ENCODE measurements at places on chromosomes 2 and 18.
A peak's percentile ranks its signal among the peaks of the same experiment; 100 is the strongest.

- no peak for DNase-seq
These were observed 87.6 kb upstream of the SPOPL start for GRCh38 chr2:138414014-138414413.

DNA sequence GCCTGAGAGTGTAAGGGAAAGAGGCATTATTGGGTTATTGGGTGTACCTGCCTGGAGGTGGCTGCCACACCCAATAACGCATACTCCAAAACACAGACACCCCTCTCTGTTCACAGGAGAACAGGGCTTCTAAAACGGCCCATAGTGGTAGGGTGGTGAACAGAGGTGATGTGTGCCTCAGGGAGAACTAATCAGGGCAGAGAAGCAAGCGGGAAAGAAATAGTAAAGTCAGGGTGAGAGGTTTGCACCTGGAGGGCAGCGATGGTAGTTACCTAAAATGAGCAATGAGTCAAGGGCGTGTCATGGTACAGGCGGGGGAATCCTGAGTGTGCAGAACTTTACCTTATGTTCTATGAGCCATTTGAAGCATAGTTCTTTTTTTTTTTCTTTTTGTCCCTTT lies 21.6 kb upstream of the VPS4B start:
- DNase-seq, result no peak

DNA sequence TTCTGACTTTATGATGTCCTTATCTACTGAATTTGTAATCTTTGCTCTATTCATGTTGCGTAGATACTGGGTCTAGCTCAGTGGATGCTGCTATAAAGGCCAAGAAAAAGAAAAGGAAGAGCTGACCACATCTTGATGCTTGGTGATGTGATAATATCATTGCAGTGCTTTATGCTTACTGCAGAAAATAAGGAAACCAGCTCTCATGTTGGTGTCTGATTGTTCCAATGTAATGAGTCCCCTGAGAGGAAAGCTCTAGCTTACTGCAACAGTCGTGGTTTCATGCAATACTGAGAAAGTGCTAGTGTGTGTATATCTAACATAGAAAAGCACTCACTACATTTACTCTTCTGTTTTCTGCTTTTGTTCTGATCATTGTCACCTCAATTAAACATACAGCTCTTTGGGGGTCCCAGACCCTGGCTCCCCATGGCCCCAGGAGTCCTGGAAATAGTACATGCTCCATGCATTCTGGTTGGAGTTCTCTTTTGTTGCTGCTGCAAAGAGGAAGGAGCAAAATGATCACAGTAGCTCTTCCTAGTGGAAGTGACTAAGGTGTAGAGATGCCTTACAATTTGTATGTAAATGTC lies 338.8 kb downstream of the CYRIA start:
- no peak for DNase-seq

- peak; percentile 43 for DNase-seq
These were observed 2.6 kb upstream of the FZD5 start for GRCh38 chr2:207772081-207772843.

DNA sequence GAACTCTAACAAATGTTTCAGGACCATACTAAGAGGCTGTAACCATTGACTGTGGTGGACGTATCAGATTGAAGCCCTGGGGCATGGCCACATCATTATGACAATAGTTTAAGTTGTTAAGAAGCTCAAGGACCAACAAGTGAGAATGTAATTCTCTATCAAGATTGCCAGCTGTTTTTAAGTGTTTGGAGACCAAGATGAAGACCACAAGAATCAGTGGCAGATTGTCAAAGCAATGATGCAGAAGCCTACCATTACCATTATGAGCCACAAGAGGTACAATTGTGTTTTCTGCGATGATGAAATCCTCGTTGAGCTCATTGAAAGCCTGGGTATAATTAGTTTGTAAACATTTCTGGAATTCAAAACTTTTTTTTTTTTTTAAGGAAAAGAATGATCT lies 261.1 kb upstream of the ZEB2 start:
- DNase-seq, result no peak

DNA sequence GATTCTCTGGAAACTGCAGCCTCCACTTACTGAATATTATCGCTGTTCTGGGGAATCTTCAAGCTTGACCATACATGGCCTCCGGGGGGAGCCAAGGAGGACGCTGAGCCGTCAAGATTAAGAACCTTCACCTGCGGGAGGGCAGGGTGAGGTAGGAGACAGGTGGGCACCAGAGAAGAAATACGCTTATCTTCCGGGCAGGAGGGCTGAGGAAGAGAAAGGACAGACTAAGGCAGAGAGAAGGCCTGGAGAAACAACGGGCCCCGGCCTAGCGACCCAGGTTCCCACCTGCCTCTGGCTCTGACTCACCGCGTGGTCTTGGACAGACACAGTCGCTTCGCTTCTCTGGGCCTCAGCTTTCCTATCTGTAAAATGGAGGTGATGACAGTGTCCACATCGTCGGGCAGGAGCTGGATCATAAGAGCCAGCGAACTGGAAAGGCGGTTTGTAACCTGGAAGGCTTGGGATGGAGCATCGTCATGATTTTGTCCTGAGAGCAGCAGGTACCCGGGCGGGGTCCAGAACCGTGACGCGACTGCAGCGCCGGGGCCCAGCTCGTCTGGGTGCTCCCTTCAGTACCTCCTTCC lies 659 bp downstream of the ZNF142 start:
- DNase-seq, result peak; percentile 47

GRCh38 chr2:236665572-236666118 lies 96.0 kb downstream of the ACKR3 start:
- DNase-seq, result no peak

DNA sequence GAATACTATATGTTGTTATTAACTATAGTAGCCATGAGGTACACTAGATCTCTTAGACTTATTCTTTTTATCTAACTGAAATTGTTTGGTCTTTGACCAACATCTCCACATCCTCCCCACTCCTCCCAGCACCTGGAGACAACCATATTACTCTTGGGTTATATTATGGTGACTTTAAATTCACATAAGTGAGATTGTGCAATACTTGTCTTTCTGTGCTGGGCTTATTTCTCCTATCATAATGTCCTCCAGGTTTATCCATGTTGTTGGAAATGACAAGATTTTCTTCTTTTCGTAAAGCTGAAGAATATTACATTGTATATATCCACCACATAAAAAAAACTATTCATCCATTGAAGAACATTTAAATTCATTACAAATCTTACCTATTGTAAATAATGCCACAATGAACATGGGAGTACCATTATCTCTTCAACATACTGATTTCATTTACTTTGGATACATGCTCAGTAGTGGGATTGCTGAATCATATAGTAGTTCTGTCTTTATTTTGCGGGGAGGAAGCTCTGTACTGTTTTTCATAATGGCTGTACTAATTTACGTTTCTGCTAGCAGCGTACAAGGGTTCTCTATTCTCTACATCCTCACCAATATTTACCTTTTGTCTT lies 159.2 kb upstream of the SCN7A start:
- DNase-seq, result no peak

DNA sequence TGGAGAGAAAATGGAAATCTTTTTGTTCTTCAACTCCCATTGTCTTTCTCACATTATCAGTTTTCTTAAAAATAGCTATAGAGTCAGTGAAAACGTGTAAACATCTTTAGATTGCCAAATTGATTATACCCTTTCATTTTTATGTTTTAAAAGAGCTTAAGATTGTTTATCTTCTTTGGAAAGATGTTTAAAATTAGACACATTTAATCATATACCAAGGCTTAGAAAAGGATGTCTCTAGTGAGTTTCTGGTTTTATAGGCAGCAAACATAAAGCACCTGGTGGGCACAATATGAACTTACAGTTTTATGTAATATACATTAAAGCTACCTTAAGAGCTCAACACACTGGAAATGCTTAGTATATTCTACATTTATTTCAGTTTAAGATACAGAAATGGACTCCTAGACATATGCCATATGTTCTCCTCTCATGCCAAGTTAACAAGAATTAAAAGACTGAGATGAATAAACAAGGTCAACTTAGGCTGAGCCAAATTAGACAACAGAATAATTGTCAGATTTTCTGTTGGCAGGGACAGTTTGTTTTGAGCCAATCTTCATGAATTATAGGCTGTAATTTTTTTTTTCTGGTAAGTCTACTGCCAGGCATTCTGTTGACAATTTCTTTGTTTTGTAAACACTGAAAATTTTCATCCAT lies 112.7 kb downstream of the OTX1 start:
- no peak for DNase-seq

DNA sequence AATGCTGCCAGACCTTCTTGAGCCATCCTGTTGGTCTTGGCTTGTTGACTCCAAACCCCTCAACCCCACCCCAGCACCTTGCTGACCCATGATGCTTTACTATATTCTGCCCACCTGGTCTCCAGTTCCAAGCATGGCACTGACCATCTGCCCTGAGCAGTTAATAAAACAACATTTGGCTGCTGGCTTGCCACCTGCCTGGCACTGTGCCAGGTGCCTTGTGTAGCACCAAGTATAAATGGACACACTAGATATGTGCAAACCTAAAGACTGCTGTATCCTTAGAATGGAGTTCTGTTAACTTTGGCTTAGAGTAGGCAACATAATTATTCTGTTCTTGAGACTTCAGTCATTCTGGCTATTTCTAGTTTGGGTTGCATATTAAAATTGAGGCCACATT lies 91.4 kb downstream of the ACSL3 start:
- DNase-seq, result no peak

- no peak for DNase-seq
These were observed 181.5 kb upstream of the ZFP36L2 start for GRCh38 chr2:43407935-43408334.

DNA sequence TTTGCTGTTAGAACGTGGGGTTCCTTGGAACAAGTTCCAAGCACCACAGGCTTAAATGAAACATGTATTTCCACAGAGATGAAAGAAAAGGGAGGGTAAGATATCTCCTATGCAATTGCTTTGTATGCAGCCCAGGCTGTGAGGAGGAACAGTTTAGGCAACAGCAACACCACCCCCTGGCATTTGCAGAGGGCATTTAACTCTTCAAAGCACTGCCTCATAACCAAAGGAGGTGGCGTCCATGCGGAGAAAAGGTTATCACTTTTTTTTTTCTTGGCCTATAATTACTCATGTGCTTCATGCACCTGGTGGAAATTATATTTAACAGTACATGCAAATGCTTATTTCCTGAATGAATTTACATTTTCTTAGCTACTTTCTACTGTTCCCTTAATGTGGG lies 286.0 kb downstream of the LPIN1 start:
- DNase-seq, result no peak

GRCh38 chr2:95068256-95068655 lies 42.7 kb downstream of the MAL start:
- no peak for DNase-seq

- no peak for DNase-seq
These were observed 134.5 kb upstream of the EPB41L3 start for GRCh38 chr18:5678278-5678677.

DNA sequence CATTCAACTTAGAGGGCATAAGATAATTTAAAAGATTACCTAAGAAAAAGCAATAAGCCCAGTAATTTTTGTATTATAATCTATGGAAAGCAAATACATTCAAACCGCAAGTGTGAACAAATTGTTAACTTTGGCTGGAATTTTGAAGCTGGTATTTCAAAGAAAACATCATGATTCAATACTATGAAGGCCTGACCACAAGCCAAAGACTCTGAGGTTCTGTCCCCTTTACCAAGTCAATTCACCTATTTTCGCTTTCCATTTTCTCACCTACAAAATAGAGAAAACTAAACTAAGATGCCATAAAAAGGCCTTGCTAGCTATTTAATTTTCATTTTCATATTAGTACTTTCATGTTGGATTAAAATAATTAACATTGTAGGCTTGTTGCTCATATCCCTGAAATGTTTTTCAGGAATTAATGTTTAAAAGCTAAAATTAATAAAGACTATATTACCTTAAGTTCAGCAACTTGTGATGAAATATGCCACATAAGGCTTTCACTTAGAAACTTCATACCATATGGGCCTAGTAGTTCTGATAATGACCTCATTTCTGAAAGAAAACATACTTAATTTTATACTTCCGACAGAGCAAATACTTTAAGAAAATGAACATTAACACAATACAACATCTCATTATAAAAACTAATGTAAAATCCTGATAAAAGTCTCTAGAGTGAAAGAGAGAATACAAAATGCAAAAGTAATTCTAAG lies 85.7 kb upstream of the FRZB start:
- DNase-seq, result no peak

Measured in stimulated activated CD4-positive, alpha-beta T cell treated with anti-CD3 and anti-CD28 coated beads, Interleukin-4, amount 100 ng/mL, for 1 hour (primary cell).